A673 (cell line): ENCODE measurements at places on chromosomes 7 and 10.

GRCh38 chr10:70537398-70538194 lies 59.0 kb downstream of the PALD1 start:
- no peak for DNase-seq

- no peak for DNase-seq
Observed at GRCh38 chr10:110793128-110793812, 78.5 kb upstream of the PDCD4 start.

GRCh38 chr10:75191821-75192568 lies 18.6 kb upstream of the VDAC2 start:
- no peak for DNase-seq

- no peak for DNase-seq
Observed at GRCh38 chr10:91935886-91936285, 12.3 kb downstream of the BTAF1 start.

GRCh38 chr10:28677888-28678686 lies 766 bp downstream of the BAMBI start:
- DNase-seq, result peak; percentile 48

- no peak for DNase-seq
Observed at GRCh38 chr7:7596176-7596575, 29.5 kb downstream of the MIOS start.
